ENCODE measurements at places on chromosomes 11 and 22. TPM values are rescaled to one million over a fixed set of nuclear protein-coding genes. Genes with fewer than 3 reads are reported as not detected.

The DUSP8 gene
- total RNA-seq: 0.22 TPM

The CCDC34 gene
- 23.8 TPM for total RNA-seq

The SCUBE2 gene
- total RNA-seq: 0.35 TPM

The TMEM151A gene
- total RNA-seq: not detected

The SELENOM gene
- total RNA-seq: 2.1 TPM

The OR5AK2 gene
- total RNA-seq: not detected

- H3K4me1 ChIP-seq: peaks cover 10% of the 10 kb centered on the region
- no peak overlapping the region for H3K27ac ChIP-seq
- peaks cover 15% of the 10 kb centered on the region for H3K27me3 ChIP-seq
These were observed 434.3 kb downstream of the ETS1 start for GRCh38 chr11:128152796-128153696.

GRCh38 chr22:41883400-41883799, 31.5 kb downstream of the SHISA8 start:
- peaks cover 57% of the 10 kb centered on the region for H3K36me3 ChIP-seq
- no peaks in the 10 kb centered on the region for H3K4me1 ChIP-seq
- H3K27ac ChIP-seq: no peak overlapping the region

DNA sequence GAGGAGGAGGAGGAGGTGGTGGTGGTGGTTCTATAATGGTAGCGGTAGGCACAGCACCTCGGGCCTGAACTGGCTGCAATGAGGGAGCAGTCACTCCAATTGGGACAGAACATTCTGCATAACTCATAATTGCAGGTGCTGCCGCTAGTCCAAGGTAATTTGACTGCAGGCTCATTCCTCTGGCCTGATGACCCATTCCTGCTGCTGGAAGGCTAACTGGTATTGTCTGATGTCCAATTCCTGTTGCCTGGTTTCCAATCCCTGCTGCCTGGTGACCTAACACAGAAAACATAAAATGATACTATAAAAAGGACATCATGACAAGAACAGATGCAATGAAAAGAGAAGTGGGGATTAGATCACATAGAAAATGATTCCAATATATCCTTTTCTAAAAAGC, 7.9 kb upstream of the AGBL2 start:
- DNase-seq: no peak
- H3K36me3 ChIP-seq: peaks cover 47% of the 10 kb centered on the region
- peaks cover 3% of the 10 kb centered on the region for H3K4me1 ChIP-seq
- H3K27ac ChIP-seq: no peak overlapping the region

DNA sequence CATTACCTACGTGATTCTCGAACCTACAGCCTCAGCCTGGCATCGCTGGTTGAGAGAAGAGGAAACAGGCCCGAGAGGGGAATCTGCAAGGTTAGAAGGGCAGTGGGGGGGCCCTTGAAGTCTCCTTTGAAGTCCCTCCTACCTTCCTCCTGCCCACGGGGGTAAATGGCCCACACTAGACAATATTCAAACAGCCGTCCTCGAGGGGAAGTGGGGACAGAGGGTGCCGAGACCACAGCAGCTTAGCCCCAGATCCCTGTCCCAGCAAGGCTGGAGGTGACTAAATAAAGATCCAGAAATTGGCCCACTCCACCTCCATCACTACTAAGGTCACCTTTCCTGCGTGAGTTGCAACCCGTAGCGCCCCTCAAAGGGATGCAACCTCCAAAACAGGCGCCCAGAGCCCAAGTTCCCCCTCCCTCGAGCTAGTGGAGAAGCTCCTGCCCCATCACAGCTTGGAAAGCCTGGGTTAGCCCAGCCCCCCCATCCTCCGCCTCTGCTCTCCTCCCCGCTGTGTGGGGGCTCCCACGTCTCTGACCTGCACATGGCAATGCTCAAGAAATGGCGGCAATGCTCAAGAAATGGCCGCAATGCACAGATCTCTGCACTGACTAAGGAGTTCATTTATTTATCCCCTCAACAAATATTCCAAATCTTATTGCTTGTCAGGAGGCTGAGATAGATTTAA, 788 bp upstream of the RASL10A start:
- H3K36me3 ChIP-seq: peaks cover 2% of the 10 kb centered on the region
- no peak overlapping the region for H3K27ac ChIP-seq
- H3K4me3 ChIP-seq: peak overlapping the region; percentile 20
- H3K27me3 ChIP-seq: peaks cover 45% of the 10 kb centered on the region

- no peaks in the 10 kb centered on the region for H3K27me3 ChIP-seq
- no peak for DNase-seq
- no peak overlapping the region for H3K4me3 ChIP-seq
- H3K4me1 ChIP-seq: no peaks in the 10 kb centered on the region
- H3K27ac ChIP-seq: no peak overlapping the region
These were observed 80.1 kb downstream of the EMSY start for GRCh38 chr11:76524919-76525318.

- peak overlapping the region; percentile 73 for H3K27ac ChIP-seq
- H3K36me3 ChIP-seq: no peaks in the 10 kb centered on the region
- no peak for DNase-seq
- peaks cover 6% of the 10 kb centered on the region for H3K4me1 ChIP-seq
These were observed 9.4 kb downstream of the LRRC75B start for GRCh38 chr22:24583221-24584165.

GRCh38 chr11:36295926-36296325, at the start of gene PRR5L:
Gene PRR5L (plus strand): TSS chr11:36296288. CDS start chr11:36401122, 104,834 bp downstream.
- no peak within 1 kb of the TSS for H3K27ac ChIP-seq
- H3K4me1 ChIP-seq: no peaks in the 10 kb centered on the region
- no peak for DNase-seq
- no peak within 1 kb of the TSS for H3K4me3 ChIP-seq
- H3K27me3 ChIP-seq: no peaks in the 10 kb centered on the region
- H3K36me3 ChIP-seq: no peaks in the 10 kb centered on the region

DNA sequence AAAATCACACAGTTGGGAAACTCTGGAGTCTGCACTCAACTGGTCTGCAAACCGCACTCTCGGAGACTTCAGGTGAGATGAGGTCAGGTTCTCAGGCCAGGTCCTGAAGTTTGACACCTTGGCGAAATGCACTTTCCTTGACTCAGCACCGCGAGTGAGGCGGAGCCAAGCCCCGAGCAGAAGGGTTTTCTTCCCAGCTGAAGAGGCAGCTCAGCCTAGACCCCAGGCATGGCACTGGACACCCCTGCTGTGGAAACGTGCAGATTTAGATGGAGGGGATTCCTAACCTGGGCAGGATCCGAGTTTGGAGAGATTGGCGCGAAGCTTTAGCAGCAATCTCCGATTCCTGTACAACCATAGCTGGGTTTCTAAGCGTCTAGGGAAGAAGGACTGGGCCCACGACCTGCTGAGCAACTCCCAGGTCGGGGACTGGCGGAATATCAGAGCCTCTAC, 835 bp upstream of the MYOD1 start:
- DNase-seq: no peak
- H3K27me3 ChIP-seq: peaks cover 39% of the 10 kb centered on the region
- H3K4me1 ChIP-seq: no peaks in the 10 kb centered on the region
- H3K36me3 ChIP-seq: no peaks in the 10 kb centered on the region
- H3K4me3 ChIP-seq: no peak overlapping the region

DNA sequence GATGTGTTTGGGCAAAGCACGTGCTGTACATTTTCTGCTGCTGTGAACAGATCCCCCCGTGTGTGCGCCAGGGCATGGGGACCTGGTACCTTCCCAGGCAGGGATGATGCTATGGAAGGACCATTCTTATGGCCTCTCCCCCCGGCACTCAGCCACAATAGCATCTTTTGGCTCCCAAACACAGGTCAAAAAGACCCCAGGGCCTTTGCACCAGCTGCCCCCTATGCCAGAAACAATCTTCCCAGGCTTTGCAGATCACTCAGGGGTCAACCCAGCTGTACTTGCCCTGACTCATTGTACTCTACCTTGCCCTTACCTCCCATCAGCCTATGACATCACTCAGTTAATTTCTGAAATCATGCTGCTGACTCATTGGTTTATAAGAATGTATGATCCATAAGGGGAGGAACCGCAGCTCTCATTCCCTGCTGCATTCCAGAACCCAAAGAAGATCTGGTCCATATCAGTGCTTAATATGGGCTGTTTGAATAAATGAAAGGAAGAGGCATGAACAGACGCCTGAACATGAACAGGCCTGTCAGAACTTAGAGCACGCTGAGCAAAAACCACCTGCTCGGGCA, 100.7 kb downstream of the CELSR1 start:
- H3K4me3 ChIP-seq: no peak overlapping the region
- H3K4me1 ChIP-seq: peaks cover 12% of the 10 kb centered on the region
- no peaks in the 10 kb centered on the region for H3K36me3 ChIP-seq
- H3K27me3 ChIP-seq: no peaks in the 10 kb centered on the region

- no peak overlapping the region for H3K27ac ChIP-seq
- no peaks in the 10 kb centered on the region for H3K27me3 ChIP-seq
These were observed 17.9 kb downstream of the LINC01488 start for GRCh38 chr11:69499186-69499917.

DNA sequence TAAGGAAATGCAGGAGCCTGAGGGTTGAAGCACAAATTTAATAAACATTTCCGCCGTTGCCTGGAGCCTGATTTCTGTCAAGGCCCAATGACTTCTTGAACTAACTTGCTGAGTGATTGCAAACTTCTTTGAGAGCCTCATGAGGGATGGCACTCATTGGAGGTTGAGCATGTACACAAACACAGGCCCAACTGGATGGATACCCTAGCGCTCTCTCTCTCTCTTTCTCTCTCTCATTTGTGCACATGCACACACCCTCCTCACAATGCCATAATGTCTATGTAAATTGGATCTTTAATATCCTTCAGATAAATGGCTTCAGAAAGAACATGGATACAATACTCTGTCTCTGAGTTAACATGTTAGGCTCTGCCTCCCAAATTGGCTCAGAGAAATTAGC, 597.7 kb upstream of the CADM1 start:
- no peaks in the 10 kb centered on the region for H3K27me3 ChIP-seq
- H3K4me3 ChIP-seq: no peak overlapping the region
- no peaks in the 10 kb centered on the region for H3K4me1 ChIP-seq
- no peaks in the 10 kb centered on the region for H3K36me3 ChIP-seq

- H3K27ac ChIP-seq: no peak overlapping the region
- H3K27me3 ChIP-seq: peaks cover 2% of the 10 kb centered on the region
These were observed 206.4 kb downstream of the BLID start for GRCh38 chr11:121909596-121909995.

- H3K36me3 ChIP-seq: no peaks in the 10 kb centered on the region
- no peak for DNase-seq
- H3K4me1 ChIP-seq: peaks cover 65% of the 10 kb centered on the region
- peak overlapping the region; percentile 85 for H3K27ac ChIP-seq
- no peaks in the 10 kb centered on the region for H3K27me3 ChIP-seq
- peak overlapping the region; percentile 63 for H3K4me3 ChIP-seq
These were observed 60.4 kb downstream of the BMAL1 start for GRCh38 chr11:13338019-13338426.

DNA sequence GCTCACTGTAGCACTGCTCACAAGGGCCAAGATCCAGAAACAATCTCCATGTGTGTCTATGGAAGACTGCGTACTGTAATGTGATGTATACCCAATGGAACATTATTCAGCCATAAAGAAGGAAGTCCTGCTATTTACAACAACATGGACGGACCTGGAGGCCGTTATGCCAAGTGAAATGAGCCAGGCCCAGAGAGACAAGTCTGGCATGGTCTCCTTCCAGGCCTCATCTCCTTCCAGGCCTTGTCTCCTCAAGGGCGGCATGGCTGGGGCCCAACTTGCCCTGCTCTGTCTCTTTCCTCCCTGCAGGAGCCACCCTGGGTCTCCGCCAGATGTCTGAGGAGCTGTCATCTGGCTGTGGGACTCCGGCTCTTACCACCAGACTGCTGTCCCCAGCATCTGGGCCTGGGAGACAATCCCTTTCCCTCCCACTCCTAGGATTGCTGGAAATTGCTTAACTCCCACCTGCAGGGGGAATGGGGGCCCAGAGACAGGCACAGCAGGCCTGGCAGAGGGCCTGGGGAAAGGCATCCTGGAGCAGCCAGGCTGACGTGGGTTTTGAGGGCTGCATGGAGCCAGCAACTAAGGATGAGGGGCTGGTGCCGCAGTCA, 1326.6 kb downstream of the TBC1D22A start:
- H3K36me3 ChIP-seq: no peaks in the 10 kb centered on the region
- no peak overlapping the region for H3K27ac ChIP-seq
- peaks cover 31% of the 10 kb centered on the region for H3K27me3 ChIP-seq
- peaks cover 15% of the 10 kb centered on the region for H3K4me1 ChIP-seq

GRCh38 chr11:1876361-1877063, 15.2 kb downstream of the PRR33 start:
- no peak for DNase-seq
- H3K36me3 ChIP-seq: peaks cover 7% of the 10 kb centered on the region
- peaks cover 36% of the 10 kb centered on the region for H3K4me1 ChIP-seq
- H3K27ac ChIP-seq: no peak overlapping the region

GRCh38 chr11:15875943-15876342, 480.4 kb downstream of the SOX6 start:
- DNase-seq: no peak
- H3K36me3 ChIP-seq: no peaks in the 10 kb centered on the region
- no peak overlapping the region for H3K4me3 ChIP-seq
- no peak overlapping the region for H3K27ac ChIP-seq
- no peaks in the 10 kb centered on the region for H3K27me3 ChIP-seq
- H3K4me1 ChIP-seq: no peaks in the 10 kb centered on the region

- DNase-seq: no peak
- no peaks in the 10 kb centered on the region for H3K4me1 ChIP-seq
- H3K27ac ChIP-seq: no peak overlapping the region
- no peak overlapping the region for H3K4me3 ChIP-seq
These were observed 5.1 kb downstream of the ELF5 start for GRCh38 chr11:34508524-34508923.

- H3K36me3 ChIP-seq: no peaks in the 10 kb centered on the region
- H3K4me1 ChIP-seq: no peaks in the 10 kb centered on the region
- no peak for DNase-seq
- H3K27ac ChIP-seq: no peak overlapping the region
These were observed 407.4 kb downstream of the LRRC4C start for GRCh38 chr11:41051919-41052635.

DNA sequence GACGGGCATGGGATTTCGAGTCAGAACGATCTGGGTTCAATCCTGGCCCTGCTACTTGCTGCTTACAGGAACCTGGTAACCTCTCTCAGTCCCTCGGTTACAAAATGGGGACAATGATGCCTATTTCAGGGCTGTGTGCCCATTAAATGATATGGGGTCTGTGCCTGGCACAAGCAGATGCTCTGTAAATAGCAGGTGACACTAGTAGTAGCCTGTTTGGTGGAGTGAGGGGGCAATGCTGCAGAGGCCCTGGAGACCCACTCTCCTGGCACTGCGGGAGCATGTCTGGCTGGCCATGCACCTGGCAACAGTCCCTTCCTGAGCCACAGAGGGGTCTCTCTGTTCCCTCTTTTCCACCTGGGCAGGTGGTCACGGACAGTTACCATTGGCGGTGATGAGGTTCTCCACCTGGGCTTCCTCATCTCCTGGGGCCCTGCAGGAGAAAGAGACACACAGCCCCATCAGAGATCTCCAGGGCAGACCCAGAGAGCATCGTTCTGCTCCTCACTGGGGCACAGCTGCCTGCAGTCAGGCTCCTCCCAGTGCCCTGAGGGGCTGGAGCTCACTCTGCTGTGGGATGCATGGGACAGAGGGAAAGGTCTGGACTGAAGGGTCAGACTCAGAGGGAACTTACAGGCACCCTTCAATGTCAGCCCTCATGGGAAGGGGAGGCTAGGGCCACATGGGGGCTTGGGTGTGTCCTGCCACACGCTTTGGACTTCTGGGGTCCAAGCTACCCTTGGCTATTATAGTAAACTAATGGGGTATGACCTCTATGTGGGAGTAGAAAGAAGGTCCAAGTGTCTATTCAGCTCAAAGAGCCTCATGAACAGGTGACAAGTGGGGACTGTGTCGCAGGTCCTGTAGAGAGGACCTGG, 15.6 kb upstream of the FXYD2 start:
- peaks cover 12% of the 10 kb centered on the region for H3K27me3 ChIP-seq
- H3K27ac ChIP-seq: peak overlapping the region; percentile 11
- no peak for DNase-seq
- H3K36me3 ChIP-seq: no peaks in the 10 kb centered on the region

Data from activated CD4-positive, alpha-beta T cell treated with anti-CD3 and anti-CD28 coated beads, Interleukin-2, amount 10 ng/mL, durations not matched to agents 7 days and 5 days (primary cell).